ENCODE measurements at places on chromosomes 12 and 14. TPM values are rescaled to one million over a fixed set of nuclear protein-coding genes. Genes with fewer than 3 reads are reported as not detected.

DNA sequence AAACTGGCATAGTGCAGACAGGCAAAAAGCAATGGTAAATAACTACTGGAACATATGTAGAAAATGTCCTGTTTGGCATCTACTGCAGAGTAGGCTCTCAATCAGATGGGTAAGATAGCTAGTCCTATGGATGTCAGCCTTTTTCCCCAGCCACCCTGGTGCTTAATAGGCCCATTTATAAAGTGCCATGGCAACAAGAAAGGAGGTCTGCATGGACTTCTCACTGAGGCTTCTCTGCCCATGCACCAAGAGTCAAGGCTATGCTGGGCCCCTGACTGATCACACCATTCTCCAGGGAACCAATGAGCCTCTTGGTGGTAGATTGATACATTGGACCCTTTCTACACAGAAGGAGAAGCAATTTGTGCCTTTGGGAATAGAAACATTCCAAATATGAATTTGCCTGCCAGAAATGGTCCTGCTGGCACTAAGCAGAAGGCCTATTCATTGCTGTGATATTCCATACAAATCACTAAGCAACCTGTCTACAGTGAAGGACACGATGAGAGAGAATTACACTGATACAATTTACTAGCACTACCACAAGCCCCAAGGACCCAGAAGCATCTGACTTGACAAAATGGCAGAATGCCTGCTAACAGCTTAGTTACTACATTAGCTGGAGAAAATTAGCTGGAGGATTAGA lies 43.8 kb downstream of the RESF1 start:
- DNase-seq = no peak

DNA sequence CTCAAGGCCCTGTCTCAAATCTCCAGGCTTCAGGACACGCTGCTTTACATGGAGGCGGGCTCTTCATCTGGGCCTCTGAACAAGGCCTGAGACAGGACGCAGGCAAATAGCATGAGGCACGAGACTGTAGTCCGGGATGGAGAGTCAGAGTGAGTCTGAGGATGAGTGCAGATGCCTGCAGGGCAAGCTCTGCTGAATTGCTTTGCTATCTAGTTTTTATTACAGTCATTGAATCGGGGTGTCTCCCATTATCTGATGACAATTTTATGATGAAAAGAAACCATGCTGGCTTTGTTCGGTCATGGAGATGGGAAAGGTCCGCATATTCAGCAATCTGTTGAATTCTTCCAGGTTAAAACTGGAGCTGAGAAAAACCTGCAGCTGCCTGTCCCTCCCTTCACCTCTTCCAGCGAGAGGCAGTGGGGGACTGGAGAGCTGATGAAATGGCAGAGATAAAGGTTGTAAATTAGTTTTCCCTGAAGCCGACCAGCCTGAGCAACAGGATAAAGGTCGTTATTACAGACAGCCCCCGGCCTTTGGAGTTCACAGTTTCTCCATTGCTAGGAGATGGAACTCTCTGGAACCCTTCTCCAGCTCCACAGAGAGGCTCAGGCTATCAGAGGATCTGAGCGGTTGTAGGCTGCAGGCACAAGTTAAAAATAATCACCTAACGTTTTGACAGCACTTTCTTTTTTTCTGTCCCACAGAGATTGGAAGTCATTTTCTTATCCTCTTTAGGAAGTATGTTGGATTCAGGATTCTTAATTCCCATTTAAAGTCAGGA lies 1.3 kb upstream of the ADGRD1 start:
- no peak for DNase-seq

Gene KLRC2
- not detected for polyA plus RNA-seq

GRCh38 chr12:79717006-79717405 lies 26.2 kb upstream of the PAWR start:
- DNase-seq = no peak

- no peak for DNase-seq
Observed at GRCh38 chr14:22096514-22096895, 422.9 kb upstream of the OR4E1 start.

Gene SMOC1
- polyA plus RNA-seq = 1.7 TPM

Gene YBX3
- polyA plus RNA-seq = 233 TPM

DNA sequence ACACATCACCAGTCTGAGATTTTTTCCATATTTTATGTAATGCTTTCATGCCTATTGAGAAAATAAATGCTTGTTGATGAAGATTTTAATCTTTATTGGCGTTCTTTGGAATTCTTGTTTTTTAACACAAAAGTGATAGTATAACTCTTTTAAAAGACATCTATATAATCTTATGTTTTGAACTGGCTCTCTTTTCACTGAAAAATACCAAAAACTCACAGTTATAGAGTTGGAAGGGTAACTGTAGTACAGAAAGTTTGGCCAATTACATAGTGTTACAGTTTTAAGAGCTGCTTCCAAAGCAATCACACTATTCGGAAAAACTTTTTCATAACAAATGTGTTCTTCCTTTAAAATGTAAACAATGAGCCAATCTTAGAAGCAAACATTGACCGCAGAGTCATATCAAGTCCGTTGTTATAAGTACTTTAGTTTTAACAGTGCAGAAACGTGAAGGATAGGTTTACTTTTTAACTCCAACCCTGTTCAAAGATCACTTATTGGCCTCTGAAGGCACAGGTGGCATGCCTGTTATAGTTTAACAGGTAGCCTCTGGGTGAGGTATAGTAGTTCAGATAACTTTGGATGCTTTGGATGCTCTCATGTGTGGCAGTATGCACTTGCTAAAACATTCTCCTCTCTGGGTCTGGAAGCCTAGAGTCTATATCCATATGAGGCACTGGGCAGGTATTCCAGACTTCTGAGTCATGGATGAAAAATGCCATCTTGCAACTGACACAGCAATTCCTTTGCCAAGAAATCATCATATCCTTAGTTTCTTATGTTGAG lies 12.1 kb upstream of the NTN4 start:
- peak; percentile 38 for DNase-seq

DNA sequence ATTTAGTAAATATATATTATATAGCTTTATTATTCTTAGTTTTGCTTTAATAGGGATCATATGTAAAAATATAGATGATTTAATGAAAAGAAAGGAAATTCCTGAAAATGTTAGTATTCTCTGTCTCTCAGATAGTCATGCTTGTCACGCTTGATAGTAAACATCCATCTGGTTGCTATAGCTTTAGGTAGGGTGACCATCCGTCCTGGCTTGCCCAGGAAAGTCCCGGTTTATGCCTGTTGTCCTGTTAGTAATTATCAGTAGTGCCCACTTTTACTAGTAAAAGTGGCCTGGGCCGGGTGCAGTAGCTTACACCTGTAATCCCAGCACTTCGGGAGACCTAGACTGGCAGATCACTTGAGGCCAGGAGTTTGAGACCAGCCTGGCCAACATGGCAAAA lies 23.8 kb downstream of the CFAP54 start:
- DNase-seq = no peak

DNA sequence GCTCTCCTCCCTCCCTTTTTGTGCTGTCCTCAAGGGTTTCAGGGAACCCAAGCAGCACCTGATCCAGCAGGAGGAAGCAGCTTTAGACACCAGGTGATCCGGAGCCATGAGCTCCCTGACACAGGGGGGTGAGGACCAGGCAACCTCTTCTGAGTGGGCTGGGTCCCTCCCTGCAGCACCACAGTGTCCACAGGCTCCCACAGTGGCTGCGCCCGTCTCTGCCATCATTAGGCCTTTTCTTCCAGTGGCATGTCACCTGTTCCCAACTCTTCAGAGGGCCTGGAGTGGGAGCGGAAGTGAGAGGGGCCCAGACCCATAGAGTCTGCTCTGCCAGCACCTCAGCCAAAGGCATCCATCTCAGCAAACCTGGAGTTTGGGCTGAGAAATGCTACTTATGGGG lies 421 bp upstream of the KRT76 start:
- no peak for DNase-seq

- DNase-seq = no peak
Observed at GRCh38 chr12:111446631-111447570, 41.2 kb downstream of the SH2B3 start.

Gene ADIPOR2
- polyA plus RNA-seq = 49.2 TPM

GRCh38 chr14:93683226-93683625 lies 105.1 kb downstream of the PRIMA1 start:
- DNase-seq = no peak

DNA sequence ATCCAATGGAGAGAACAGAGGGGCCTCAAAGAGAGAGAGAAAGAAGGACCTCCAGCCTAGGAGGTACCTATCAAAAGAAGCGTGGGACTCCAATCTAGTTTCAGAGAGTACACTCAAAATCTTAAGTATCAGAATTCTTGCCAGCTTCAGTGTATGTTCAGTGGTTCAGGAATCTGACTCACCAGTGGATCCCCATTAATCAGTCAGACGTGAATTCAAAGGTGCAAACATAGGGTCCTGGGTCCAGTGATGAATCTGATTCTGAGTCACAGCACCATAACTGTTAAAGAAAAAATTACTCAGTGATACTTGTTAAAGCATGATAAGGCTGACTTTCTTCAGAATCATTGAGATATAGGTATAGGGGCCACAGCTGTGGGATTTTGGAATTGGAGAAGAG lies 33.2 kb downstream of the ETNK1 start:
- DNase-seq = no peak

GRCh38 chr12:93894391-93895088 lies 217.4 kb downstream of the CRADD start:
- peak; percentile 53 for DNase-seq

GRCh38 chr14:23023022-23023794 lies 11.5 kb downstream of the PSMB5 start:
- DNase-seq = no peak

Gene RHOJ
- 21.8 TPM for polyA plus RNA-seq

DNA sequence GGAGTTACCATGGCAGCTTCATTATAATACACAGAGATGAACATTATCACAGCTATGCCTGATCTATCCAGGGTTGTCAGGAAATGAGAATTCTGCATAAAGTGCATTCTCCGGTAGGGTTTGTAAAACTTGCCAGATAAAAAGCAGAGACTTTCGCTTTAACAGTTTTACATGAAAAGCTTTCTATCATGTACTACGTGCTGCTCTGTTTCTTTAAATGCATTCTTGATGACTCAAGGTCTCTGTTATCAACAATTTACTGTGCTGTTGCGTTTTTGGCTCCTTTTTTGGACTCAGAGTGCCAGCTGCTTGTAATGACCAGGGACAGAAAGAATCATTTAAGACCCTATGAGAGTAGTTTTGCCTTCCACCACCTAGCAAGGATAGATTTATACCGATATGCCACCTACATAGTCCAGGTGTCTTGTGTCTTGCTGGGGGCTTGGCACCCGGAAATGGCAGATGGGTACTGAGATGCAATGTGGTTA lies 371.2 kb downstream of the BTG1 start:
- no peak for DNase-seq

DNA sequence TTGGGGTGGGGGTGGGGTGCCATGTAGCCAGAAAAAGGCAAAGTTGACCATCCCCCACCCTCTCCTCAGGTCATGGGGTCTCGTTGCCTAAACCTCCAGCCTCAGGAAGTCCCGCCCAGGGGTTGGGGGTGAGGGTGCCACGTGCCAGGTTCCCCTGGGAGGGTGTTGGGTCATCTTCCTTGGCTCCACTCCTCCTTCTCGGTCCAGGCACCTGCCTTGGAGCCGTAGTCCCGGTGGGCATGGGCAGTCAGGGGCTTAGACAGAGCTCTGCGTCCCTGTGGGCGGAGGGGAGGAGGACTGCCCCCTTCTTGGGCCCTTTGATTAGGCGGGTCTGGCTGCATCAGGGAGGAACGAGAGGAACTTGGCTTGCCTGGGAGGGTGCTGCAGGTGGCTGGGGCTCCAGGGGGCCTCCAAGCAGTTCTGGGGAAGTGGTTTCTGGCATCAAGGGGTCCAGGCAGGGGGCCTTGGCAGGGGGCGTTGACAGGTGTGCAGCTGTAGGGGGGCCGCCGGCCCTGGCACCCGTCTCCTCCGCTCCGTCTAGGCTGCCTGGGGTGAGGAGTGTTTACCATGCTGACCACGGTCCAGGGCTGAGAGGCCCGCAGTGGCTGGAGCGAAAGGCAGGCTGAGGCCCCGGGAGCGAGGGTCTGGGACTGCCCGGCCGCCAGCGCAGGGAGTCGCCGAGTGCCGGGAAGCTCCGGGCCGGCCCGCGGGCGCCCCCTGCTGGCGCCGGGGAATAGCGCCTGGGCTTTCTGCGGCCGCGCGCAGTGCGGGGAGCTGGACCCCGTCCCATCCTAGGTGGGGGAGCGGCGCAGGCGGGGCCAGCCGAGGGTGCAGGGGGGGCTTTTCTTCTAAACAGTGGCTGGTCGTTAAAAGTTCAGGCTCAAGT lies 7.9 kb downstream of the SETD1B start:
- DNase-seq = no peak

Gene FOXA1
- polyA plus RNA-seq = 3.2 TPM

DNA sequence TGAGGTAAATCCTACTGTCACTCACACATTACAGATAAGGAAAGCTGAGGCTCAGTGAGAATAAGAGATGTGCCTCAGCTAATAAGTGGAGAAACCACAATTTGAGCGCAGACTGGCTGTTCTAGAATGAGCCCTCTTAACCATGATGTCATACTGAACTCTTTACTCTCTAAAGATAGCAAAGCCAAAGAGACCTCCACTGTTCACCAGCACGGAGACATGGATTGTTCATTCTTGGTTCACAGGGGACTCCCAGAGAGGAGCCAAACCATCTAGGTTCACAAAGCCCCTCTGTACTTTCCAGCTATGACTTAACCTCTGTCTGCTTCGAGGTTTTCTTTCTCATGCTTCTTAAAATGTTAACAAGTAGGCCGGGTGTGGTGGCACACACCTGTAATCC lies 32.7 kb upstream of the YARS2 start:
- no peak for DNase-seq

Gene KRT86
- not detected for polyA plus RNA-seq
